ENCODE measurements at places on chromosomes 3 and 15.

GRCh38 chr3:124707656-124708062, 22.6 kb upstream of the UMPS start:
- DNase-seq, result no peak

GRCh38 chr15:63187589-63188226, 1.7 kb upstream of the RAB8B start:
- no peak for DNase-seq

- no peak for DNase-seq
Observed at GRCh38 chr3:179450901-179451264, 387 bp downstream of the GNB4 start.

DNA sequence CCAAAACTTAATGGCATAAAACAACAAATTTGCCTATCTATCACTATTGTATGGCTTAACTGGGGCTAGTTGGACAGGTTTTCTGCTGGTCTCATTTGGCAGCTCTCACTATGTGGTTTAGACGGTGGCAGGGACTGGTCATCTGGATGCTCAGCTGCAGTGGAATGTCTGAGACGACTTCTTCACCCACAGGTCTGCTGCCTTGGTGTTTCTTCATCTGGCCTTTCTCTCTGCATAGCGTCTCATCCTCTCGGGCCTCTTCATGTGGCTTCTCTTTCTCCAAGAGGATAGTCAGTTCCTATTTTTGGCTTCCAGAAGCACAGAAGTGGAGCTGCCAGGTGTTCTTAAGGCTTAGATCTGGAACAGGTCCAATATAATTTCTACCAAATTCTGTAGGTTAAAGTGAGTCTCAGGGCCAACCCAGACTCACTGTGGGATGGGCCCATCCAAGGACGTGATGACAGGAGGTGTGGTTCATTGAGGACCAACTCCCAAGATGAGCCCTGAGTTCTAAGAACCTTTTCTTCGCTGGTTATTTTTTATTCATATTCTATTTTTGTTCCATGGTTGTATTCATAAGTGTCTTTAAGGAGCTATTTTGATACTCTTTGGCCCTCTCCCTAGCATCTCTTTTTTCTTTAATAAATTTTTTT, 18.6 kb downstream of the UBE2Q2 start:
- DNase-seq, result no peak

DNA sequence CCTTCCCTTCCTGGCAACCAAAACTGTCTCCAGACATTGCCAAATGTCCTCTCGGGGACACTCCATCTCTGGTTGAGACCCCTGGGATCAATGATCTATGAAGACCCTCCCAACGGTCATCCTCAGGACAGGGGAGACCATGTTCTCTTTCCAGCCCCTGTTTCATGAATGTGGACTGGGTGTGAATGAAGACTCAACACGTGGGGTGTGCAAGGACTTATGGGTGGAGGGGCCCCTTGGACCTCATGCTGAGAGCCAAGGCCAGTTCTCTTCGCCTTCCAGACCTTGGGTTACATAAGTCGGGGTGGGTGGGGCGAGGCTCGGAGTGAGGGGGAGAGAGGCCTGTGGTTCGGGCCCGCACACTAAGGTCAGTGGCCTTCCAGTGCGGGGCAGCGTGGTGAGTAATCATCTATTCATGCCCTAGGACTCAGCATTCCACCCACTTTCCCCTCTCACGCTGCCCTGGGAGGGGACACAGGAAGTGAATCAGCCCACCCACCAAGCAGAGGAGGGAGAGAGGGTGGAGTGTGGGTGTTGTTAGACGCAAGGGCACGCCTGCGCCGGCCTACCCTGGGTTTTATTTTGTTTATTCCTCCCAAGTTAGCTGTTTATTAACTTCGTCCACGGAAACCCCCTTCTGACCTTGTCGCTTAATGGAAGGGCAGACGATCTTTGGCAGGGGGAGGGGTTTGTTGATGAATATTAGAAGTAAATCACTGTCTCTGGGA, 6.7 kb downstream of the PAQR5 start:
- no peak for DNase-seq

GRCh38 chr15:43106486-43106829, 620 bp upstream of the UBR1 start:
- DNase-seq, result no peak

- no peak for DNase-seq
Observed at GRCh38 chr15:34359416-34359815, 7.6 kb downstream of the LPCAT4 start.

DNA sequence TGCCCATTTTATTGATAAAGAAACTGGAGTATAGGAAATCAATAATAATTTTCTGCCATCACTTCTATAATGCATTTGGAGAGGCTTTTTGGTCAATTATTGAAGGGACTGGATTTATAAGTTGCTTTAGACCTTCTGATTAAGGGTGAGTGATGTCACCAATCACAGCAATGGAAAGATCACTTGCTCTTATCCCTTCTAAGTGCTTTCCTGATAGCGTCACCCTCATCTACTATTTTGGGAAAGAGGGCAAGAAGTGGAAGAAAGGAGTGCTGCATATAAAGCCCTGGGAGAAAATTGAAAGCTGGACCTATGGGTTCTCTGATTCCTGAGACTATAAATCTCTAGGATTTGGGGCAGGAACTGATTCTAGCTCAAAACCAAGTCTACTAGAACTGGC, 771.3 kb downstream of the AGBL1 start:
- no peak for DNase-seq

GRCh38 chr15:63166219-63166618, 8.9 kb upstream of the RPS27L start:
- DNase-seq, result no peak

DNA sequence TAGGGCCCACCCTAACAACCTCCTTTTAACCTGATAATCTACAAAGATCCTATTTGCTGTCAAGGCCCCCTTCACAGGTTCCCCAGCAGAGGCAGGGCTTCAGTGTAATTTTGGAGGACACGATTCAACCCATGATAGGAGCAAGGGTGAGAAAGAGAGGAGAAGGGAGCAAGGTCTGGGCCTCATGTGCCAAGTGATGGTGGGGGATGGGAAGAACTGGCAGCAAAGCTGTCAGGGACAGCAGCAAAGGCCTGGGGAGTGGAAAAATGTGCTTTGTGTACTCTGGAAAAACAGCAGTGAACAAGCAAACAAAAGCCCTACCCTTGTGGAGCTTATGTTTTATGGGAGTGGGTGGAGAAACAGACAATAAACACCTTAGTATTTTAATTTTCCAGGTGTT, 2.7 kb upstream of the GALNT15 start:
- DNase-seq, result no peak

DNA sequence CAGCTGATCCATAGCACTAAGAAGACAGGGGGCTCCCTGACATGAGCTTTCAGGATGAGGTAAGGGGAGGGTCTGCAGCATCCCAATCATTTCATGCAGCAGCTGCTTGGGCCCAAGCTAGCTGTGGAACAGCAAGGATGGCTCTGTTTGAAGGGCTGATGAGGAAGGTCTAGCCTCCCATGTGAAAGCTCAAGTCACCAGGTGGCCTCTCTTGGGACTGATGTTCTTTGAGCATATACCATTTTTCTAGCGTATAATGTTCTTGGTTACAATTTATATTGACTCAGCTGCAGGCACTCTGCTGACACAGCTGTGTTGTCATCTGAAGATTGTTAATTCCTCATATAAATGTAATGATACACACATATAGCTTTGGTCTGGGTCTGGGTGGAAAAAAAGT, 87.0 kb downstream of the CD200R1L start:
- no peak for DNase-seq

- no peak for DNase-seq
Observed at GRCh38 chr3:48215466-48215865, 7.8 kb upstream of the CAMP start.

- DNase-seq, result no peak
Observed at GRCh38 chr15:64209680-64210334, 47.0 kb upstream of the PPIB start.

DNA sequence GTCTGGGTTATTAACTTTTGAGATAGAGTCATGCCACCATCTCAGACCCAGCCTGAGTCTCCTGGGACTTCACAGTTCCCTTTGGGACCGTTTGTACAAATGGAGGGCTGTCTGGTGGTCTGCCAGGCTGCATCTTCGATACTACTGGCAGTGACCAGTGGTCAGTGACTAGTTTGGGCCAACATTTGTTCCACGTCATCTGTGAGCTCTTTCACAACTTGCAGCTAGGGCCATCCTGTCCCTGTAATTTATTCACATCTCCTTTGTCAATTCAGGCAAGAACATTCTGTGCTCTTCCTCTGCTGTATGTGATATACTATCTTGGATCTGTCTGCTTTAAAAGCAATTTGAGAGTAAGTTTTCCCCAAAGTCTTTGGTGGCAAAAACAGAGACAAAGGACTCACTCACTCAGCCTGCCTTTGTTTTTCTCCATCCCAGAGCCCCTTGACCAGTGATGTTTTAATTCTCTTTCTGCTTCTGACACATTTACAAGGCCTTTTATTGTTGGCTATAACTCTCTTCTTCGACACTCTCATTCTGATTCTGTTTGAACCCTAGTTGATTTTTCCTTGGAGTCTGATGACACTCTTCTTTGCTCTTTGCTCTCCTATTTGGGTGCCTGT, 353.4 kb downstream of the EPHB1 start:
- DNase-seq, result no peak

- DNase-seq, result no peak
Observed at GRCh38 chr15:34275154-34275553, 50.3 kb downstream of the EMC4 start.

GRCh38 chr15:42107473-42107872, 13.1 kb upstream of the PLA2G4D start:
- DNase-seq, result no peak

Measured in WERI-Rb-1 (cell line).